H4 (cell line): ENCODE measurements at places on chromosomes 5 and 9.

DNA sequence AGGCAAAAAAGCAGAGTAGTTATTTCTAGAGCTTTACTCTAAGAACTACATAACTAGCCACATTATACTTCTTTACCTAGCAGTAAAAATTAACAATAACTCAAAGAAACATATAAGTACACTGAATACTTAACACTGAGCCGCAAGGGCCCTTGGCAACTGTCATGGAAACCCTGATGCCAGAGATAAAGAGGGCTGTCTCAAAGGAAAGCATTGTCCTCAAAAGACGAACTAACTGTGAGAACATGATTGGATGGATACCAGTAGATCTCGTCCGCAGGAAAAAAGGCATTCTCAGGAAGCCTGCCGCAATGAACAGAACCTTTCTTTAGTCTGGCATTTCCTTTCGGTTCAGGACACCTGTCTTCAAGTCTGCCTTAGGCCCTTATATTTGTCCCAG is 379.0 kb upstream of the SLC30A5 start:
- DNase-seq: no peak

- DNase-seq: no peak
These were observed 163.5 kb upstream of the SNX2 start for GRCh38 chr5:122611406-122611805.

- no peak for DNase-seq
These were observed 1.8 kb downstream of the SKP2 start for GRCh38 chr5:36153726-36154125.

- DNase-seq: peak; percentile 54
These were observed 669.9 kb downstream of the PTPRD start for GRCh38 chr9:9942764-9943424.

DNA sequence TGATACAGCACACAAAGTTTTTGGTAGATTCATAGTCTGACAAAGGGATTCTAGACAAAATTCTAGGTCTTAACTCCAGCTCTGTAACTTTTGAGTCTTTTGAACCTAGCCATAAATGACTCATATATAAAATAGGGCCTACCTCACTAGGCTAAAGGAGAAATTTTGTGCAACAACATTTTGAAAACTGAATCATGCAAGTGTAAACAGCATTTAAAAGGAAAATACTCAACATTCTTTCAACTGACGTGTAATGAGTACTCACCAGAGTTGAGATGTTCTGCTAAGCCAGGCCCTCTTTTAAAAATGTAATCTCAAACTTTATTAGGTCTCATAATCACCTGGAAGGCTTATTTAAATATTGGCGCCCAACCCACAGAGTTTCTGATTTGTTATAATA is 113.2 kb downstream of the STK32A start:
- no peak for DNase-seq

DNA sequence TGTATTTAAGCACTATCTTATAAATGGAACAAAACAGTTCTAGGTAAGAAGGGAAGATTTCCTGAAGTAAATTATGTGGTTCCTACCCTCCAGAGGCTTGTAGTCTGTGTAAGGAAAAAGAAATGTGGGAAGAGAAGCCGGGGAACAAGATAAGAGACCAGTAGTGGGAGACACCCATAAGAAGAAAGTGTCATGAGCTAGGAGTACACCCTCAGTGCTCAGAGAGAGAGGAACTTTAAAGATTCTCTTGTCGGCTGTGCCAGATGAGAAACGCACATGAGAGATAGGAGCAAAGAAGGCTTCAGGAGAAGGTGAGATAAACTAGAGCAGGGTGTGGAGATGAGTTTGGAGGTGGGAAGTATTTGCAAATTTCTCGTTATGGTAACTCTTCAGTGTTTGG is 18.1 kb downstream of the SLC36A1 start:
- DNase-seq: no peak

- no peak for DNase-seq
These were observed 91.4 kb downstream of the SLC12A2 start for GRCh38 chr5:128174951-128175350.

GRCh38 chr5:54066433-54066832 is 243.9 kb downstream of the ARL15 start:
- no peak for DNase-seq

GRCh38 chr5:145619806-145620310 is 215.3 kb downstream of the PRELID2 start:
- no peak for DNase-seq

DNA sequence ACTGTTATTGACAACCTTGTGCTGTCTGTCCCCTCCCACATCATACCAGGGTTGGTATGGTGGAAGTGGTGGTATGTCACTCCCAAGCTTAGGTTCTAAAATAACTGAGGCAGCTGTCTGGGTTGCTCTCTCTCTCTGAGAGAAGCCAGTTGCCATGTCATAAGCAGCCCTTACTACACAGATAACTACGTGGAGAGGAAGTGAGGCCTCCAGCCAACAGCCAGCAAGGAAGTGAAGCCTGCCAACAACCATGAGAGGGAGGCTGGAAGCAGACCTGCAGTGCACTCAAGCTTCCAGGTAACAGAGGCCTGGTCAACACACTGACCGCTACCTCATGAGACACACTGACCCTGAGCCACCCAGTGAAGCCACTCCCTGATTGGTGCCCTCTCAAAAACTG is 18.6 kb downstream of the CTNNAL1 start:
- DNase-seq: no peak

DNA sequence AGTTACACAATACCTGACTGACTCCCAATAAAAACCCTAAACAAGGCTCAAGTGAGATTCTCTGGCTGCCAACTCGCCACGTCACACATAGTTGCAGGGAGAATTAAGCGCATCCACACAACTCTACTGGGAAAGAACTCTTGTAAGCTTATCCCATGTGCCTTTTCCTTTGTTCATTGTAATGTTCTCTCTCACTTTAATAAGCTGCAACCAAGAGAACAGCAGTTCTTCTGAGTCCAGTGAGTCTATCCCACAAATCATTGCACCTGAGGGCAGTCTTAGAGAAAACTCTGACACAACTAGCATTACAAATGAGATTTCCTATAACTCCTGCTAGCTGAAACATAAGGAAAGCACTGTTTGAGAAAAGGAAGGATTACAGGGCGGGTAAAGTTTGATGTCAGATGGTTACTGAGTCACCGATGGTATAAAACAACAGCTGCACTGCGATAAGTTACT is 27.4 kb downstream of the CENPK start:
- DNase-seq: no peak

DNA sequence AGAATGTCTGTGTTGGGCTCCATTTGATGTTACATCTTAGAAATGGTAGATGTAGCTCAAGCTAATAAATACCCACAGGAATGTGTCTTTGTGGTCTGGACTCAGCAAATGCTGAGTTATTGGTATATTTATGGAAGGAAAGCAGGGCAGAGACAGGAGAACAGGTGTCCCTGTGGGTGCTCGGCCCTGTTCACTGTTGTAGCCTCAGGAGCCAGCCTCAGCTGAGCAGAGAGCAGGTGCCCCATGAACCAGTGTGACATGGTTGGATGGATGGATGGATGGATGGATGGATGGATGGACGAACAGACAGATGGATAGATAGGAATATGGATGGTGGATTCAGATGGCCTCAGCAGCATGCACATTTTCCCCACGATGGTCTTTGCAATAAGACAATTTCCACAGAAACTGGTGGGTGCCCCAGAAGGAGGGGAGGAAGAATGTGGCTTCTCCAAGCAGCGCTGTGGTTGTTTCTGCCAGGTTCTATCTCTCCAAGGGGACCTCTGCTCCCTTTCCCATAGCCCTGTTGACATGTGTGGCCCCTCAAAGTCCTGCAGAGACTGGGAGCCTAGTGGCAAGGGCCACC is 8.2 kb upstream of the IRF1 start:
- no peak for DNase-seq

DNA sequence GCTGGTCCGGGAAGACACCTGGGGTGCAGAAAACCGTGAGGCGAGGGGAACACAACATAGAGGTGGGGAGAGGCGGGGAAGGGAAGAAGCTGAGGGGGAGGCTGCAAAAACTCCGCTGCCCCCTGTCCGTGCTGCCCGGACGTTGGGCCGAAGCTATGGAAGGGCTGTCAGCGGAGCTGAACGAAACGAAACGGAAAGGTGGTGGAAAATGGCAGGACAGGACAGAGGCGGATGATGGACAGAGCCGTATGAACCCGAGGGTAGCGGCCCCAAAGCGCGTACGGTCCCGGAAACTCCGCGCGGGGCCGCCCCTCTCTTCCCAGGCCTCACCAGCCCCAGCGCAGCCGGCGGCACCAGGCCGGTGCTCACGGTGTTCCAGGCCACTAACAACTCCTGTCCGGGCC is 272 bp downstream of the ANAPC2 start:
- DNase-seq: no peak

GRCh38 chr9:114047717-114048116 is 30.4 kb downstream of the AMBP start:
- no peak for DNase-seq

GRCh38 chr5:10585518-10585915 is 21.6 kb downstream of the ANKRD33B start:
- DNase-seq: no peak

- no peak for DNase-seq
These were observed 23.3 kb upstream of the CLPTM1L start for GRCh38 chr5:1368236-1368635.

GRCh38 chr5:115389034-115389798 is 92.8 kb upstream of the CCDC112 start:
- no peak for DNase-seq

DNA sequence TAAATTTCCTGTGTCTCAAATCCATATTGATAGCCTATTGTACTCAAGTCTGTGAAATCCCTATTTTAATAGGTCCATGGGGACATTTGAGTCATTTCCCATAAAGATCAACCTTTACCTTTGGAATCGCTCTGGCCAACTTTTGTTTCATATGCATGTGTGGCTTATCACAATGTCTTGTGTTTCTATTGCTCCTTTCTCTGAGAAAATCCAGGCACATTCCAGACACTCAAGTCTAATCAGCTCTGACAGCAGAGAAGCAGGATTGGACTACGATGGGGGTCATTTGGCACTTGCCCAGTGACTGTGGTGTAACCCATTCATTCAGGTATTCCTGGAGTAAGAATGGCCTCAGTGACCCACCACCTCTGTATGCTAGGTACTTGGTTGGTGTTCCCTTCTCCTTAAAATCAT is 48.4 kb downstream of the ACTBL2 start:
- no peak for DNase-seq

GRCh38 chr5:89346573-89346972 is 463.6 kb upstream of the MEF2C start:
- no peak for DNase-seq

DNA sequence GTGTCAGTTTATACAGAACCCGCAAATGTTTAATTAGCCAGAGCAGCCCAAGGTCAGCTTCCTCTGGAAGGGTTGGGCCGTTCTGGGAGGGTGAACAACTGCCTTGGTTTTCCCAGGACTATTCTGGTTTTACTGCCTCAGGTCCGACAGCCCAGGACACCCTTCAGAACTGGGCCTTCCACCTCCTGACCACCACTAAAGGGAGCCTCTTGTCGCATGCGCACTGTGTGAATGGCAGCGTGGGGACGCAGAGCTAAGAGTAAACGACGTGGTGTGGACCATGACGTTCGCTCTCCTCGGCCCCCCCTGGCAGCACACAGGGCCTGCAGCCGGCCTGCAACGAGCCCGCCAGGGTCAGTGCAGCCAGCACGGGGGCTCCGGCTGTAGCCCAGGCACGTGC is 214.9 kb downstream of the FANCC start:
- DNase-seq: no peak

DNA sequence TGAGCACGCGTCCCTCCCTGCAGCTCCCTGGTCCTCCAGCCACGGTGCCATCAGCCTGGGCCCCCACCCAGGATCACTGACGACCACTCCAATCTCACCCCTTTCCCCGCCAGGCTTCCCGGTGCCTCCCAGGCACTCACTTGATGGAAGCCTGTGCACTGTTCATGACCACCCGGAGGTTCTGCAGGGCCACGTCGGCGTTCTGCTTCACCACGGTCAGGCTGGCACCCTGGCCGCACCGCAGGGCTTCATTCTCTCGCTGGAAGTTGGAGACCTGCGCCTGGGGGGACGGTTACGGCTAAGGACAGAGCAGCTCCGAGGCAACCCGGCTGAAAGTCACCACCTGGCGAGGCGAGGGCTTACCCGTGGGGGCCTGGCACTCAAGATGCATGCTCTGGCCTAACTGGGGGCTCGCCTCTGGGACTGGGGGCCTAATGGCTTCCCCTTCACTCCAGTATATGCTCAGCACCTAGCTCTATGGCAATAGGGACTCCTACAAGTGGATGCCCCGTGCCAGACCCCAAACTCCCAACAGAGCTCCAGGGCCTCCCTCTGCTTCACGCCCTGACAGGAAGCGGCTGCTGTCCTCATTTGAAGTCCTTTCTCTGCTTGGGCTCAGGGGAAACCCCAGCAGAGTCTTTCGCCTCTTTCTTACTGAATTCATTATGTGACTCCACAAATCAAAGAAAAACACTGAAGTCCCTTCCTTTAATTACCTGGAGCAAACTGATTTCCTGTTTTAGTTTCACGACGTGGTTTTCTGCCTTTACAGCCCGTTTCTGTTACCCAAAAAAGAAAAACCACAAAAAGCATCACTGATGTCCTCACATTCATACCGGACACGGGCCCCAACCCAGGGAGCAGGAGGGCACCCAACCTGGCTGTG is 4.2 kb upstream of the SNAPC4 start:
- no peak for DNase-seq

DNA sequence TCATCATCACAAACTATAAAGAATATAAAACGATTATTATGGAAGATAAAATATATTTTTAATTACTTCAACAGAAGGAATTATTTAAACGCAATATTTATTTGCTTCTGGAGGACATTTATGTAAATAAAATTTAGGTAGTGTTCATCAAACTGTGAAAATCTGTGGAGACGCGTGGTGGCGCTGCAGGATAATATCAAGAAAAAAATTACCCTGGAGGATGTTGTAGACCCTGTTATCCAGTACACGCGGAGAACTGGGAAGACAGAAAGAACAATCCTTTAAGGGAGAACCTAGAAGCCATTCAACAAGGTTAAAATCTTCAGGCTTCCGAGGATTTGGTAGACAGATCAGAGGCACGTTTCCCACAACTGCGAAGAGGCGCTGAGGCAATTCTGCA is at the start of gene PCDHB12:
PCDHB12 (plus strand) TSS at position 242 of the 400 bp plus-strand sequence. CDS start 189 bp downstream, outside the sequence.
- DNase-seq: peak; percentile 47

- no peak for DNase-seq
These were observed 69.3 kb downstream of the COL15A1 start for GRCh38 chr9:99012957-99013512.

DNA sequence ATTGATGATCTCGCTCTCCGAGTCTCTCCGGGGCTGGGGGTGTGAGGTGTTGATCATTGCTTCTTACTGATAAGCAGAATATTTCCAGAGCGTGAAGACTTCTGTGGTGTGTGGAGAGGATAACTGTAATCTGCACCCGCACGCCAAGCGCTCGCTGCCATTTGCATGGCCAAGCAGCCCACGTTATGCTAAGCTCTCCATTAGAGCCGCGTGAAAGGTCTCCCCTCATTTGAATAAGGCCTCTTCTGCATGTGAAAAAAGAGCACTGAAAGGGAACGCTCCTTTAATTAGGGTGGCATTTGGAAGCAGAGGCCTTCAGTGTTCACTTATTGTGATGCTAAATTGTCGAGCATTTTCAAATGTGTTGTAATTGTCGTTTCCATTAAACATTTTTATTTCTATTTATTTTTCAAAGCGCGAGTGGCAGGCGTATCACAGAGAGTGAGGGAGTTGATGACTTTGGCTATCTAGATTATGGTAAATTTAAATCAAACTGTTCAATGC is 163.6 kb upstream of the IRX2 start:
- no peak for DNase-seq

- no peak for DNase-seq
These were observed 442 bp upstream of the DCTN4 start for GRCh38 chr5:150759334-150759583.

- DNase-seq: no peak
These were observed 6.5 kb upstream of the GGTA1 start for GRCh38 chr9:121505903-121506735.
